ENCODE measurements at places on chromosomes 12 and 14.

DNA sequence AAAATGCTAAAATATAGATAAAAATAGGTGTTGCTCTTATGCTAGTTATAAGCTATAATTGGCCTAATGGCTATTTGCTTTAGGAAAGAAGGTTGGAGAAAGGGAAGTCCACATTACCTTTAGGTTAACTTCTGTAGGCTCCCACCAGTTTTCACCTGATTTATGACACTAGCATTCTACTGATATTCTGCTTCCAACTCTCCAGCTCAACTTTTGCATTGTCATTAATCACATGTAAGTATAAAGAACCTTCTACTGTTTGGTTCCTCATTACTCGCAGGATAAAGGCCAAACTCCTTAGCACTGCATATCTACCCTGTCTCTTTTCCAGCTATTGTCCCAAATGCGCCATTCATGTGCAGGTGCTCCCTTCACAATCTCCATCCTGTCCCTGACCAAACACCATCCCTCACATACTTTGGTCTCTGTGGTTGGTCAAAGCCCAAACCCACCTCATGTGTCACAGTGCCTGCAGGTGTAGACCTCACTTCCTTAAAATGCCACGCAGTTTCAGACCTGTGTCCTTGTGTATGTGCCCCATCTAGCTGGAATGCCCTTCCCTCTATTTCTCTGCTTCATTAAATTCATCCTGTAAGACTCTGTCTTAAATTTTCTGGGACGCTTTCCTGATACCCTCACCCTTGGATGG lies 3.3 kb downstream of the DDHD1 start:
- DNase-seq: no peak

DNA sequence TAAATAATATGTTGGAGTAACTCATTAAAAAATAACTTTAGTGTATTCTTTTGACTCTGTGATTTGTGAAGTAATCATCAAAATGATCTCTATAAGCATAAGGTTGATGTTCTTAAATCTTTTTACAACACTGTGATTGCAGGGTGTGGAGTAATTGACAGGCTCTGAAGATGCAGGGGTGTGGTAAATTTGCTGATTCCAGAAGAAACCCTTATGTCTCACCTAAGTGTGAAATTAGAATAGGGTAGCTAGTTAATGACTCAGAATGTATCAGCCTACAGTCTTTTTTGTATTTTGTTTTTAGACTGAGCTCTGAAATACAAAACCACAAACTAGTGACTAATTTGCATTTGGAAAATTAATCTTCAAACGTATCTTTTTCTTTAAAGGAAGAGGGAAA lies 5.9 kb downstream of the PRPF39 start:
- DNase-seq: no peak

GRCh38 chr12:28237423-28237822 lies 47.2 kb downstream of the CCDC91 start:
- no peak for DNase-seq

GRCh38 chr14:99838639-99839134 lies 45.5 kb downstream of the EML1 start:
- no peak for DNase-seq

- peak; percentile 34 for DNase-seq
Observed at GRCh38 chr14:53304726-53305381, 151.7 kb upstream of the DDHD1 start.

DNA sequence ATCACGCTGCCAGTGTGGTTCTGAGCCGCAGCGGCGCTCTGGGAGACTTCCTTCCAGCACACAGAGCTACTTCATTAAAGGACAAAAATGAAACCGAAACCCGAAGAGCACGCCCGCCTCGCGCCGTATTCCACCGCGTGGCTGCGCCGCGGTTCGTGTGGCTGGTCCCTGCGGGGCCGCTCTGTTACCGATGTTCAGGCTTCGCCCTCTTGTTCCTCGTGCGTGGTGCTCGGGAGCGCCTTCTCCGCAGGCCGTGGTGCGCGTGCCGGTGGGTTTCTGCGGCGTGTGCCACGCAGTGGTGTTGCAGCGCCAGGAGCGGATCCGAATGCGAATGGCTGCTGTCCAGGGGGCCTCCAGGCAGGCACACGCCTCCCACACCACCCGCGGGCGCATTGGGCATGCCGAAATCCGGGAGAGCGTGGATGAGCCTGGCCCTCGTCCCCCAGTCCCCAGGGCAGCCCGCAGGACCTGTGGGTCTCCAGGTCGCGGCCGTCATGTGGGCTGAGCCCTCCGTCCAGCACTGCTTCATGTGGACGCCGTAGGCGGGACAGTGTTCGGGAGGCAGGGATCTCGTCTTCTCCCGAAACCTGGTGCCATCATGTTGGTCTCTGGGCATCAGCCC lies 91.2 kb downstream of the ADGRD1 start:
- no peak for DNase-seq

DNA sequence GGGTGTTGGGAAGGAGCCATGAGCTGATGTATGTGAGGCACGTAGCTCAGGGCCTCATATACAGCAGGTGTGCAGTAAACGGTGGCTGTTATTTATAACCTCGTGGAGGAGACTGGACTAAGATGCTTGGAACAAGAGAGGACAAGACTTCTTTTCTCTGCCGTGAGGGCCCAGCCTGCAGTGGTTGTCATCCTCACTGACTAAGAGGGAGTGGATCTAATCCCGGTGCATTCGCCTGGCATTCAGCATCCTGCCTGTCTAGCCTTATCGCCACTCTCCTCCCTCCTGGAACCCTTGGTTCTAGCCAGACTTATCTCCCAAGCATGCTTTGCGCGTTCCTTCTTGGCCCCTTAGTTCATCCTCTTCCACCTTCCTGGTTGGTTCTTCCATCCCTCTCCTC lies 3.9 kb downstream of the TSPAN9 start:
- no peak for DNase-seq

DNA sequence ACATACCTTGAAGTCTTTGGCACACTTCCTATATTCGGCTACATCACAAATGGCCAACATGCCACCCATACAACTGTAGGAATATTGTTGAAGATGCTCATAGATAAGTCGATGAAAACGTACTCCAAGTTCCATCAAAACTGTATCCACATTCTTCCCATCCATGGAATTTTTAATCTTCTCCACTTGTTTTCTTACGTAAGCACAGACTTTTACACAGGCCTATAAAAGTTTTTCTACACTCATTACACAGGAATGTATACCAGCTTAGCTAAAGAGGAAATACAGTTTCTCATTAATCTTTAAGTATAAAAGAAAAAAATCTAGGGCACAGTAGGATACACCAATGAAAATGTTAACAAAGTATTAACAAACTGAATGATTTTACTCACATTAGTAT lies 59.1 kb downstream of the EXOC5 start:
- DNase-seq: peak; percentile 22

DNA sequence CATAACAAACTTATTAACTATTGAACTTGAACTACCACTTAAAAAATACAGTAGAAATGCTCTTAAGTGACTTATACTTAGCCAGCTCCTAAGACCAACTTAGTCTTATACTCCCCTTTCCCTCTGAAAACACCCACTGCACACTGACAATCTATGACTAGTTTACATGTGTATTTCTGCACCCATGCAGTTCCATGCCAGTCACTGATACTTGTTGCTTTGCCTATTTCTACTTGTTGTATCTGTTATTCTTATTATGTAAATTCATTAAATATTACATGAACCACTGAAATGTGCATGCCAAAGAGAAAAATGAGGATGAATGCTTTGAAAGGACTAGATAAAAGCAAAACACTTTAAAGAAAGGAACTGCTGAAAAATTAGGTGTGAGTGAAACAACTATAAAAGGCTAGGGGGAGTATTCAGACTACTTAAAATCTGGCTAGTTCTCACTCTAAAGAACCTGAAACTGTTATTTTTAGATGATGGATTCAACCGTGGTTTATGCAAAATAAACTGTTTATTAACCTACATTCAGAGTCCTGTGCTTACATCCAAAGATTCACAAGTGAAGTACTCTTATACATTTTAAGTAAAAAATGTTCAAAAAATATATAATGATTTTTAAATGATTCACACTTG lies 74.7 kb downstream of the RPS6KA5 start:
- no peak for DNase-seq

GRCh38 chr14:23121361-23121771 lies 2.3 kb upstream of the CEBPE start:
- DNase-seq: no peak

DNA sequence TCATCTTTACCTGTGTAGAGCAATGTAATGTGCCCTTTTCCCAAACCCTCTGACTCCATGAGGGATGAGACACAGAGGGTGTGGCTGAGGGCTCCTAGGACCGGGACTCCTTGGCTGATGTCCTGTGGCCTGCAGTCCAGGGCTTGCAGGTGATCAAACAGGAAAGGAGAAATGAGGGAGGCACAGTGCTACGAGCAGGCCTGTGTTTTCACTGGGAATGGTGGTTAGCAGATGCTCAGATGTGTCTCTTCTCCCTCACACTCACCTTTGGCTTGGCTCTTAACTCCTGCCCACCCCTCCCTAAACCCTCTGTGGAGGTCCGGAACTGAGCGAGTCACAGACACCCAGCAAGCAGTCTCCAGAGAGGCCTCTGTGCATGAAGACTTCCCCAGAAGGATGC lies 254.4 kb downstream of the DAD1 start:
- no peak for DNase-seq

DNA sequence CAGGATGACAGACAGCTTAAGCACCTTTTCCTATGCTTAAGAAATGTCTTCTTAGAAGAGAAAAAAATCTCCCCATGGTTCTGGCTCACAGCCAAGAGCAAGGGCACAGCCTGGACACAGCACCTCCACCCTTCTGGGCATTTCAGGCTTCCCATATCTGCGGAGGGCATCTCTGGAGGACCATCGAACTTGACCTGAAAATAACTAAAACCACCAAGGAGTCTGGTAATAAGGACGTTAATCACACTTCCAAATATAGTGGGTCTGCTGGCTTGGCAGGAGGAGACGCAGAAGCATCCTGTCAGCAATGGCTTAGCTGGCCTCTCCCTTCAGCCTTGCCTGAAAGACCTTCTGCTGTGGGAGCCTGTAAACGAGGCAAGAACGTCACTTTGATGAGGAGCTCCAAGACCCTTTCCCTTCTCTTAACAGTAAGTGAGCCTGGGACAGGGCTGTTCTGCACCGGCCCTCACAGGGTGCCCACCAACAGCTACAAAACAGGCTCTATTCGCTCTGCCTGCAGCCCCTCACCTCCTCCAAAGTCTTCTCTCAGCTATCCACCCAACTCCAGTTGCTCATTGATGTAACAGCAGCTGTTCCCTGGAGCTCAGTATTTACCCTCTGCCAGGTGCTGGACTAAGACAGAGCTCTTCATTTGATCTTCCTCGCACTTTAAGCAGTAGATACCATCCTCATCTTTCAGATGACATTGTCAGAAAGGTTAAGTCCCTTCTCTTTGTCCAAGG lies 13.2 kb downstream of the SETD3 start:
- no peak for DNase-seq

GRCh38 chr14:100073576-100074430 lies 8.6 kb downstream of the EVL start:
- DNase-seq: no peak

DNA sequence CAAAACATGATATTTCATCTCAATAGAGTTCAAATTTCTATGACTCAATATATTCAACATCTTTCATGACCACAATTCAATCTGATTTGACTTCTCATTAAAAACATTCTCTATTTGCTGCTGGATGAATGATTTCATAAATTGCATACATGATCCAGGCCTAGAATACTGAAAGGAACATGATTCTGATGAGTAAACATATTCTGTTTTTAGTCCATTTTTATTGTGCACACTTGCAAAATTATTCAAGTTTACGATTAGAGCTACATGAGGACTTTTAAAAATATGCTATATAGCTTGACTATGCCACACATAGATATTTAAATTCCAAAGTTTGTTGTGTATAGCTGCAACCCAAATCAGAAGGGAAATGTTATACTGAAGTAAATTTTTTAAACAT lies 273.8 kb upstream of the GRIP1 start:
- DNase-seq: no peak

- no peak for DNase-seq
Observed at GRCh38 chr12:26717757-26718156, 115.2 kb downstream of the ITPR2 start.

GRCh38 chr14:51455041-51455835 lies 196.5 kb upstream of the FRMD6 start:
- no peak for DNase-seq

GRCh38 chr12:87848248-87848868 lies 180.8 kb downstream of the C12orf50 start:
- DNase-seq: peak; percentile 49

DNA sequence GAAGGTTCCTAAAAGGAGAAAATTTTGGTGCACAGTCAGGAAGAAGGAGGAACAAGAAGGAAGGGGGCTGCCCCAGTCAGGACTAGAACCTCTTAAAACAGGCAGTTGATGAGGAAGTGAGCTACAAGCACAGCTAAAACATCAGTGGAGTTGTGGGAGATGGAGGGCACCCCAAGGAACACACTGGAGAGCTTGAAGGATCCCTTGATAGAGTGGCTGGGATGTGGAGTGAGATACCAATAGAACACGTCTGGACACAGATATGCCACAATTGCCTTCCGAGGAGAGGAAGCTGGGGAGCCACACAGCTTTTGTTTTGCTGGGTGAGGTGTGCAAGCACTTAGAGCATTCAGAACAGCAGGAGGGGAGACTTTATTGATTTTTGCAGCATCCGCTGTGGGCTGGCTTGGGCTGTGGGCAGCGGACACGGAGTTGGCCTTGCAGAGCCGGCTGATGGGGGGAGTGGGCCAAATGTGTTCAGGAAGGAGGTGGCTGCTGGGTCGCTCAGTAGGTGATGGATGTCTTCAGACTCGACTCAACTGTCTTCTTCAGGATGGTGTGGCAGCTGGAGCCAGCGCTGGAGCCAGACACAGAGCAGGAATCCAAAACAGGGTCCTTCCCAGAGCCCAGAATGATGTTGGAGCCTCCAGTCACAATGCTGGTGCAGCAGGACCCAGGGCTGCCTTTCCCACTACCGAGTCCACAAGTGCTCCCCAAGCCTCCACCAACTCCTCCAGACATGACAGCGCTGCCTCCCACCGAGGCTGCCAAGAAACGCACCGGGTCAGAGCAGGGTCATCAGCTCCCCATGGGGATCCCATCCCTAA lies 4.7 kb upstream of the KRT79 start:
- no peak for DNase-seq

DNA sequence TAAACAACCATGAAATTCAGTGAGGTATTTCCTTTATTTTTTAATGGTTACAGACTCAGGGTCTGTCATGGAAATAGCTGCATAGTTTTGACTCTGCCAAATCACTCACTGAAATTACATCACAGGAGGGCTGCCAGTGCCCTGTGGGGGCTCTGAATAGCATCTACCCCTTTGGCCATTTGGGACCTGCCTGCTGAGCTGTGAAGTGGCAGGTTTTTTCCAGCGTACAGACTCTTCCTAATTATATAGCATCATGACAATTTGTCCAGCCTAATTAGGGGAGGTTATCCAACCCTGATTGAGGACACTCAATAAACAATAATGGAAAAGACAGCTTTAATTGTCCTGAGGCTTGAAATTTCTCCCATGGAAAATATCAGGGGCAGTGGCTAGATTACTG lies 1.8 kb upstream of the COCH start:
- DNase-seq: no peak

DNA sequence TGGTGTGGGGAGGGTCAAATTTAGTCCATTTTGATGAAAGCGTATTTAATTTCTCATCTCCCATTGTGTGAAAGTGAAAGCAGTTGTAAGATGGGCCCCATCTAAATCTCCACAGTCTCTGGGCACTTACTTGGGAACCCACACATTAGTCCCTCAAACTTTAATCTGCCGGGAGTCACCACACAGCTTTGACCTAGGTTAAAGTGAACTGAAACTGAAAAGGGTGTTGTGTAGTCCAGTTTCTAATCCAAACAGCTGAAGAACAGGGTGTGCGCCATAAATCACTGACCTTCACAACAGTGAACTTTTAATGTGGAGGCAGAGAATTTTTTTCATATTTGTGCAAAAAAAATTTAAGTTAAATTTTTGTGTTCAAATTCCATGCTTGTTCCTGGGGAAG lies 48.4 kb upstream of the PTPRO start:
- DNase-seq: no peak
